CD4-positive, alpha-beta T cell (primary cell): ENCODE measurements at places on chromosomes 16 and 17. TPM values are rescaled to one million over a fixed set of nuclear protein-coding genes. Genes with fewer than 3 reads are reported as not detected.

The P2RX5 gene
- total RNA-seq = 16.0 TPM

DNA sequence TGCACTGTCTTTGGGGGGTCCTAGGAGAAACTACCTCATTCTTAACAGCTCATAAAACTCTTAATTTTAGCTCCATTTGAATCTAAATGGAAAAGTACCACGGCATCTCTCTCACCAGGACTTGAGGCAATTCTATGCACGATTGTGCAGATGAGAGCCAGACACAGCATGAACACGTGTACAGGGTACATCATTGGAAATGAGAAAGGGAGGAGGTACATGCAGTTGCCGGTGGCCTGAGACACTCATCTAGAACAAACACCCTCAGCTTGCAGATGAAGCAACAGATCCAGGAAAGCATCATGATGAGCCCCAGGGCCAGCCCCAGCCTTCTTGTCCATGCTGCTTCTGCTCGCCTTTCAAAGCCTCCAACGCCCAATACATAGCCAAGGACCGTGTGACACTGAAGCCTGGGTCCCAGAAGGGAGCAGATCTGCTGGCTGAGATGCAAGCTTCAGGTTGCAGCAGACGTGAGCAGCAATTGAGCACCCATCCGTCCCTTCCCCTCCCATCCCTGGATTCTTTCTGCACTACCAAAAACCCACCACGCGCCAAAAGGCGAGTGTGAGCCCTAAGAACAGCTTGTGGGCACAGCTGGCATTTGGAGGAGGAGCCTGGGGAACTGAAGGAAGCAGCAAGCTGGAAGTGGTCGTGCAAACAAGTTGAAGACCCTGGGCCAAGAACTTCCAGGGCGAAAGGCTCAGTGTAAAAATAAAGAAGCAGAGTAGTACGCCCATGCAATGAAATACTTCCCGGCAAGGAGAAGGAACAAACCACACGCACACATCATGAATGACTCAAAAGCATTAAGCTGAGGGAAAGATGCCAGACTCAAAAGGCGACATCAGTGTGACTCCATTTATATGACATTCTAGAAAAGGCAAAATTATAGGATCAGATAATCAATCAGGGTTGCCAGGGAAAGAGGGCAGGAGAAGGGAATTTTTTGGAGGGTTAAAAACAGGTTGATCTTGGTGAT is 7.3 kb upstream of the RCVRN start:
- H3K36me3 ChIP-seq = no peaks in the 10 kb centered on the region
- H3K27ac ChIP-seq = no peak overlapping the region
- no peak overlapping the region for H3K4me3 ChIP-seq
- no peaks in the 10 kb centered on the region for H3K4me1 ChIP-seq
- DNase-seq = no peak

DNA sequence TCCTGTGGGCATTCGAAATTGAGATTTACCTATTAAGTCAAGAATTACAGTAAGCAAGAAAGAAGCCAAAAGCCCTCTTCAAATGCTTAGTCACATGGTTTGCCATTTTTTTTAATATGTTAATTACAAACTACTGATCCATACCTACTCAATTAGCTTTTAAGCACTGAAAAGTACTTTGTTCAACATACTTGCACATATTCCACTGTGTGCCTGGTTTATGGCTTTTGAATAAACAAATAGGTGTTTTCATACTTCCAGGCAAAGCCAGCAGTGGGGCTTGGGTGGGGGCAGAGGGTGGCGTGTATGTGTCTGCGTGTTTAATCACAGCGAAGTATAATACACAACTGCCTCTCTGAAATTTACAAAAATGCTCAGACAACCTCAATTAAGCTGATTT is 51.4 kb downstream of the GAS7 start:
- H3K27ac ChIP-seq = no peak overlapping the region
- DNase-seq = no peak
- no peaks in the 10 kb centered on the region for H3K27me3 ChIP-seq
- no peaks in the 10 kb centered on the region for H3K36me3 ChIP-seq

The ACSM5 gene
- not detected for total RNA-seq

The ZPBP2 gene
- not detected for total RNA-seq

The CDRT4 gene
- total RNA-seq = 0.89 TPM

The KRTAP3-2 gene
- not detected for total RNA-seq

GRCh38 chr17:82737967-82738877 is 2.8 kb downstream of the FN3K start:
- peaks cover 6% of the 10 kb centered on the region for H3K36me3 ChIP-seq
- peaks cover 9% of the 10 kb centered on the region for H3K4me1 ChIP-seq
- H3K27ac ChIP-seq = no peak overlapping the region
- H3K27me3 ChIP-seq = no peaks in the 10 kb centered on the region

GRCh38 chr16:11156401-11156800 is 99.6 kb downstream of the SOCS1 start:
- H3K27ac ChIP-seq = no peak overlapping the region
- H3K4me1 ChIP-seq = peaks cover 3% of the 10 kb centered on the region
- no peak overlapping the region for H3K4me3 ChIP-seq
- no peak for DNase-seq
- H3K27me3 ChIP-seq = no peaks in the 10 kb centered on the region

GRCh38 chr17:16486373-16487250 is 5.4 kb downstream of the LRRC75A start:
- no peak overlapping the region for H3K27ac ChIP-seq
- H3K4me1 ChIP-seq = peaks cover 12% of the 10 kb centered on the region
- no peaks in the 10 kb centered on the region for H3K27me3 ChIP-seq
- no peak overlapping the region for H3K4me3 ChIP-seq
- no peaks in the 10 kb centered on the region for H3K36me3 ChIP-seq

GRCh38 chr17:69350911-69351310 is 24.0 kb upstream of the ABCA5 start:
- no peaks in the 10 kb centered on the region for H3K4me1 ChIP-seq
- H3K27ac ChIP-seq = no peak overlapping the region
- no peak overlapping the region for H3K4me3 ChIP-seq
- H3K27me3 ChIP-seq = no peaks in the 10 kb centered on the region
- H3K36me3 ChIP-seq = no peaks in the 10 kb centered on the region

GRCh38 chr17:45366049-45366448 is 49.2 kb upstream of the MAP3K14 start:
- DNase-seq = no peak
- peaks cover 3% of the 10 kb centered on the region for H3K4me1 ChIP-seq
- no peak overlapping the region for H3K27ac ChIP-seq
- no peak overlapping the region for H3K4me3 ChIP-seq

DNA sequence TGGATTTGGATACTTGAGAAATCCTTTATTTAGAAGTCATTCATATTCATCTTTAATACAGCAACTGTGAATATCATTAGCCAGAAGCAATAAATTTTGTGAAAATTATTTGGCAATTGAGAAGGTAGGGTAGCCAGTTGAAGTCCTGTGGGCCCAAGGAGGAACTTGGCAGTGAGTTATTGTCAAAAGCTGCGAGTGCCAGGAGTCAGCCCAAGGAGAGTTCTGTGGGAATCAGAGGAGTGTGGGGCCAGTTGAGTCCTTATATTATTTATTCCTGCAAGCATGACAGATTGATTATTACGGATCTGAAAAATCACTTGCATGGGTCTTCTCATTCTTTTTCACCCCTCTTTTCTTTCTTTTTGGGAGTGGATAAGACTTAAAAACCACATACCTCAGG is 38.3 kb downstream of the PRKCA start:
- H3K36me3 ChIP-seq = no peaks in the 10 kb centered on the region
- peaks cover 15% of the 10 kb centered on the region for H3K4me1 ChIP-seq
- no peak overlapping the region for H3K27ac ChIP-seq
- DNase-seq = no peak
- H3K27me3 ChIP-seq = no peaks in the 10 kb centered on the region
